ENCODE measurements at places on chromosomes 12 and 14. TPM values are rescaled to one million over a fixed set of nuclear protein-coding genes. Genes with fewer than 3 reads are reported as not detected.

Gene TAS2R7
- not detected for total RNA-seq

Gene PPP1R1A
- total RNA-seq: not detected

Gene ATP6V1D
- 48.1 TPM for total RNA-seq

Gene SDR39U1
- total RNA-seq: 69.8 TPM

DNA sequence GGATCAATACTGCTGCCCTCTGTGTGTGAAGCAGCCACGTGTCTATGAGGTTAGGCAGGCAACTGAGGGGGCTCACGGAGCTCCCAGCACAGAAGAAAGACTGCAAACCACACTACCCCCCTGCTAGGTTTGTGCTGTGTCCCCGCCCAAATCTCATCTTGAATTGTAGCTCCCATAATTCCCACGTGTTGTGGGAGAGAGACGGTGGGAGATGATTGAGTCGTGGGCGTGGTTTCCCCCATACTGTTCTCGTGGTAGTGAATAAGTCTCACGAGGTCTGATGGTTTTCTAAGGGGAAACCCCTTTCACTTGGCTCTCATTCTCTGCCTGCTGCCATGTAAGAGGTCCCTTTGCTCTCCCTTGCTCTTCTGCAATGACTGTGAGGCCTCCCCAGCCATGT, 68.6 kb downstream of the ACTN1 start:
- H3K4me1 ChIP-seq: no peaks in the 10 kb centered on the region
- H3K27ac ChIP-seq: no peak overlapping the region
- peaks cover 19% of the 10 kb centered on the region for H3K36me3 ChIP-seq
- no peak for DNase-seq
- no peak overlapping the region for H3K4me3 ChIP-seq

DNA sequence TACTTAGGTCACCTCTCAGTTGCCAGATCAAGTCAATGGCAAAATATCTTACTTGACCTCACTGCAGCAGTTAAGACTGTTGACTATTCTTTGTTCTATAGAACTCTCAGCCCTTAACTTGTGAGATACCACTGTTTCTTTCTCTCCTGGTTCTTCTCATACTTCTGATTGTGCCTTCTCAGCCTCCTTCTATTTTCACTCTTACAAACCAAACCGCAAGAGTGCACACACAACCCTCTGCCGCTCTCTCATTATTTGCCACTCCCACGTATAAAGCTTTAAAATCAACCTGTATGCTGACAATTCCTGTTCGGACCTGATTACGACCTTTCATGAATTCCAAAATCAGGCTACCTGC, 4.5 kb downstream of the E2F7 start:
- peaks cover 21% of the 10 kb centered on the region for H3K27me3 ChIP-seq
- H3K36me3 ChIP-seq: no peaks in the 10 kb centered on the region
- H3K27ac ChIP-seq: no peak overlapping the region
- no peak overlapping the region for H3K4me3 ChIP-seq
- H3K4me1 ChIP-seq: peaks cover 28% of the 10 kb centered on the region

Data from spleen (tissue), 13 donors.